ENCODE measurements at places on chromosomes 11 and 22.
A peak's percentile ranks its signal among the peaks of the same experiment; 100 is the strongest.

DNA sequence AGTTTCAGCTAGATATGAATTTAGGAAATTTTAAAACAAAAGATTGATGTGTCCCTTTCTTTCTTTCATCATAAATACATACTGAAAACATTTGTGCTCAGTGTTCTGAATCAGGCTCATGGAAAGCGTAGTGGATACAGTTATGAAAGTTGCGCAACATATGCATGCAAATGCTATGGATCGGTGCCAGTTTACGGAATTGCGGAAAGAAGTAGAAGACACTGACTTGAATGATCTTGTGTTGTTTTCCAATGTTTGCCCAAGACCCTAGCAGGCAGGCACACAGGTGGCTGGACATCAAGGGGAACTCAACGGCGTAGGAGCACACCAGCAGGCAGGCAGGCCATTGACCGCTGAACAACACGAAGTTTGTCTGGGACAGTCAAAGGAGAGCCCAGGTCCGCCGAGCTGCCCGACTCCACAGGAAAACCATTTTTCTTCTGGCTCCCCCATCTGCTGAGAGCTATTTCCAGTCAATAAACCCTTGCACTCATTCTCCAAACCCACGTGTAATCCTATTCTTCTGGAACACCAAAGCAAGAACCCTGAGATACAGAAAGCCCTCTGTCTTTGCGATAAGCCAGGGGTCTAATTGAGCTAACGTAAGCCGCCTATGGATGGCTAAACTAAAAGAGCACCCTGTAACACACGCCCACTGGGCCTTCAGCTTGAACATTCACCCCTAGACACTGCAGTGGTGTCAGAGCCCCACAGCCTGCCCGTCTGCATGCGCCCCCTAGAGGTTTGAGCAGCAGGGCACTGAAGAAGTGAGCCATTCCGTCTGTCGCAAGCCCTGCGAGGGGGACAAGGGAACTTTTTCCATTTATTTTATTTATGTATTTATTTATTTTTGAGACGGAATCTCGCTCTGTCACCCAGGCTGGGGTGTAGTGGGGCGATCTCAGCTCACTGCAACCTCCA is 7.4 kb upstream of the BIRC3 start:
- no peak for DNase-seq

DNA sequence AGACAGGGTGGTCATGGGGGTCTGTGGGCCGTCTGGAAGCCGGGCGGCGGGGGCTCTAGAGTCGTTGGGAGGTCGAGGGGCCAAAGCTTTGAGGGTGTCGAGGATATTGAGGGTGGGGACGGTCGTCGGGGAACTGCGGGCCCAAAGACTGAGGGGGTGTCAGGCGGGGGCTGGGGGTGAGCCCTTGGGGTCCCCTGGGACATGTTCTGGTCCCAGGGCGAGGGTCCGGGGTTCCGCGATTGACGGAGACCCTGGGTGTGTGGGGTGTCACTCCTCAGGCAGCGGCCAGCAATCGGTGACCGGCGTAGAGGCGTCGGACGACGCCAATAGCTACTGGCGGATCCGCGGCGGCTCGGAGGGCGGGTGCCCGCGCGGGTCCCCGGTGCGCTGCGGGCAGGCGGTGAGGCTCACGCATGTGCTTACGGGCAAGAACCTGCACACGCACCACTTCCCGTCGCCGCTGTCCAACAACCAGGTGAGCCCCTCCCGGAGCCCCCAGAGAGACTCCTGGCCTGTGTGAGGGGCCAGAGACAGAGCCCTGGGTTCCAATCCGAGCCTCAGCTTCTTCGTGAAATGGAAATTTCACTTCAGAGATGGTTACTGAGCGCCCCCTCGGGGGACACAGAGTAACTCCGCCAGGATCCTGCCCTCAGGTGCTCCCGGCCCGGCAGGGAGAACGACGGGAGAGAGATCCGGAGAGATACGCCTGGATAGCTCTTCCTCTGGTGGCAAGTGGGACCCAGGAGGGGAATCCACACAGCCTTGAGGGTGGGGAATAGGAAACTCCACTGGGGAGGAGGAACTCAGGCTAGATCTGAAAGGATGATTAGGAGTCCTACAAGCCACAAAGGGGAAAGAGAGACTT is 714 bp downstream of the SDF2L1 start:
- no peak for DNase-seq

GRCh38 chr22:37884420-37884819 is 21.7 kb upstream of the MICALL1 start:
- DNase-seq: no peak

GRCh38 chr22:20203552-20204201 is 52.8 kb upstream of the CCDC188 start:
- DNase-seq: peak; percentile 31

DNA sequence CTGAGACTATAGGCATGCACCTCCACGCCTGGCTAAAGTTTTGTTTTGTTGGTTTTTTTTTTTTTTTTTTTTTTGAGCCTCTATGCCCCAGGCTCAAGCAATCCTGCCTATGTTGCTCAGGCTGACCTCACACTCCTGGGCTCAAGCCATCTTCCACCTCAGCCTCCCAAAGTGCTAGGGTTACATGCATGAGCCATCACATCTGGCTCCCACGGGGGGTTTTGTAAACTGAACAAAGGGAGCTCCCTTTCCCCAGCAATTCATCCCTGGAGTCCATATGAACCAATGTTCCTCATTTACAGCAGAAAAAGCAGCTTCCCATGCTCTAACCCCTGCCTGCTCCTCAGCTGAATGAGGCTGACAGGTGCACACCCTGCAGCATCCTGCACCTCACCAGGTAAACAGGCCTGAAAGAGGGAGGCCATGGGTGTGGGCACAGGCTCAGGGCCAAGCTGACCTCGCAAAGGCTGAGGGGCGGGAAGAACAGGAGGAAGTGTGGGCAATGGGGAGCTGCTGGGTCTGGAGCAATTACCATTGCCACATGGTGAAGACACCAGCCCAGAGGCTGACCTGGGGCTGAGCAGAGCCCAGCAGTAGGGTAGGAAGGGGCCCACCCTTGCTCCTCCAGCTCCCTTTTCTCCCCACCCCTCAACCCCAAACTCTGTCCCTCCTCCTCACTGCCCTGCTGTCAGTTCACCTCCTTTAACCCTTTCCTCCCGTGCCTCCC is 58.2 kb downstream of the RBX1 start:
- no peak for DNase-seq

Measured in right renal pelvis (tissue), 4 donors.